ENCODE measurements at places on chromosomes 13 and 19. TPM values are rescaled to one million over a fixed set of nuclear protein-coding genes. Genes with fewer than 3 reads are reported as not detected.

The ADM5 gene
- 12.1 TPM for total RNA-seq

The NCCRP1 gene
- total RNA-seq: 0.12 TPM

The C19orf38 gene
- total RNA-seq: 0.74 TPM

The ZNF175 gene
- total RNA-seq: 9.3 TPM

The ZNF548 gene
- 8.7 TPM for total RNA-seq

The HOMER3 gene
- total RNA-seq: 45.2 TPM

The CEACAM7 gene
- not detected for total RNA-seq

The ZNF155 gene
- 2.2 TPM for total RNA-seq

The PNKP gene
- total RNA-seq: 129 TPM

The CEACAM3 gene
- not detected for total RNA-seq

The CLDN10 gene
- not detected for total RNA-seq

The DCT gene
- total RNA-seq: 0.12 TPM

The ZSCAN5A gene
- 9.2 TPM for total RNA-seq

The GJB2 gene
- total RNA-seq: 44.7 TPM

The TMPRSS9 gene
- not detected for total RNA-seq

The C19orf81 gene
- 14.5 TPM for total RNA-seq

The CCDC70 gene
- total RNA-seq: not detected

The LATS2 gene
- total RNA-seq: 18.8 TPM

The LGALS14 gene
- total RNA-seq: not detected

The GRK1 gene
- total RNA-seq: not detected

The ATXN8OS gene
- not detected for total RNA-seq

The KCNJ14 gene
- total RNA-seq: 2.5 TPM

The ZNF283 gene
- 7.6 TPM for total RNA-seq

The ZNF442 gene
- not detected for total RNA-seq

The ZBTB45 gene
- 12.0 TPM for total RNA-seq

The CADM4 gene
- total RNA-seq: 28.7 TPM

The NALCN gene
- not detected for total RNA-seq

The TRIP10 gene
- 111 TPM for total RNA-seq

The ZNF653 gene
- 16.1 TPM for total RNA-seq

The SHISA7 gene
- not detected for total RNA-seq

Data from HCT116 (cell line).